ENCODE measurements at places on chromosomes 3 and 15.
A peak's percentile ranks its signal among the peaks of the same experiment; 100 is the strongest.

- DNase-seq = no peak
Measured at GRCh38 chr3:81446806-81447205, 314.6 kb downstream of the GBE1 start.

GRCh38 chr3:61927332-61927731, 366.0 kb downstream of the PTPRG start:
- DNase-seq = no peak

- DNase-seq = no peak
Measured at GRCh38 chr3:3196148-3196861, 16.8 kb upstream of the CRBN start.

- DNase-seq = no peak
Measured at GRCh38 chr3:113070072-113070640, 79.4 kb downstream of the GTPBP8 start.

- DNase-seq = no peak
Measured at GRCh38 chr3:159816512-159816911, 172.1 kb upstream of the IL12A start.

- DNase-seq = peak; percentile 91
Measured at GRCh38 chr3:128993461-128994172, at the start of gene CFAP92. Gene CFAP92, minus strand, starts transcription at chr3:128994076. Its CDS starts 772 bp downstream, at chr3:128993304.

GRCh38 chr15:96629511-96629910, 299.0 kb downstream of the NR2F2 start:
- no peak for DNase-seq

DNA sequence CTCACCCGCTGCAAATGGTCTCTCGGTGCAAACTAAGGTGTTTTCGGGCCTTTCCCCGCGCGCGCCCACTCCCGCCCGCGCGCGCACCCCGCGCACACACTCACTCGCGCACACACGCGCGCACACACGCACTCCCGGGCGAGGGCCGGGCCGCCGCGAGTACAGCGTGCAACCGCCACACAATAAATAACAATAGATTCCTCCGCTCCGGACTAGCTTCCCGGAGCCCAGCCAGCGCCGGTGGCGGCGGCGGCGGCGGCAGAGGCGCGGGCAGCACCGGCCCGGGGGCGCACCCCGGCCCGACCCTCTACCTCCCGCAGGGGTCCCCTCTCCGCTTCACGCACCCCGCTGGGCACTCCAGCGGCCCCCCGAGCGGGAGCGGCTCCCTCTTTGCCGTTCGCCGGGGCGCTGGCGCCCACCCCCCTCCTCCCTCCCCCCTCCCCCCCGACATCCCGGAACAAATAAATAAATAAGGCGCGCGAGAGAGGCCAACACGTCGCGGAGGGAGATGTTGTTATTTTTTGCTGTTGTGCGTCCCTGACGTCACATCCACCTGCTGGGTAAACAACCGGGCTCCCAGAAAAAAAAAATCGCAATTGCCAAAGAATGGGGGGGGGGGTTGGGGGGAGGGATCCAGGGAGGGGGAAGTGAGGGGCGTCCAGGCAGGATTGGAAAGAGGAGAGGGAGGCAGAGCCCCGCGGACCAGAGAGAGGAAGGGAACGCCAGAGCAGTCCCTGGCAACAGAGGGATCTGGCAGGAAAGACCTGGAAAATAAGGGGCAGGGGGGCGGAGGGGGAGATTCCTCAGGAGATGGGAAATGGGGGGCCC, at the start of gene FOXP1:
Gene FOXP1 (minus strand): TSS at position 163 of the 828 bp plus-strand sequence. CDS start 385,347 bp downstream, outside the sequence.
- peak; percentile 79 for DNase-seq

DNA sequence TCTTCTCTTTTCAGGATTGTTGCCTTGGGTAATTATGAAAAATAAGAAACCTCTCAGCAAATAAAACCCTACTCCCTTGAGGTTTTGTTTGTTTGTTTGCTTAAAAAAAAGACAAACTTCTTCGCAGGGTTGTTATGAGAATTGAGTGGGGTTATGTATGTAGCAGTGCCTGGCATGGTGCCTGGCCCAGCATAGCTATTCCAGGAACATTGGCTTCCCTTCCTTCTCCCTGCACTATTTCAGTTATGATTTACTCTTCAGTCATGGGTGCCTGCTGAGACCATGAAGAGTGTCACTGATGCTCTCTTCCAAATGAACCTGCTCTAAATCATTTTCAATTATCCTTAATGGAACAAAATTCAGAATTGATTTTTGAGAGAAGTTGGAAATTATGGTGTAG, 283.5 kb upstream of the ROPN1 start:
- DNase-seq = no peak

DNA sequence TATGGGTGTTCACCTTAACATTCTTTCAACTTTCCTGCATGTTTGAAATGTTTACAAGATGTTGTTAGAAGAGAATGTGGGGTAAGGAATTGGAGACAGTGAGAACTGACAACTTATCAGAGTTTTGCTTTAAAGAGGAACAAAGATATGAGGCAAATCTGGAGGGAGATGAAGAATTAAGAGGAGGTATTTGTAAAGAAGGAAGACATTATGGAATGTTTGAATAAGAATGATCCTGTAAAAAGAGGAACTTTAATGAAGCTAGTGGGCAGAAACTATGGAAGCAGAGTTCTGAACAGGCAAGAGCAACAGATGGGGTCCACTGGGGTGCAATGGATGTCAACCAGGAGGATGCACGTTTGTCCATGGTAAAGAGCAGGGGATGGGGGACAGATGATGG, 27.7 kb downstream of the PLD1 start:
- no peak for DNase-seq

DNA sequence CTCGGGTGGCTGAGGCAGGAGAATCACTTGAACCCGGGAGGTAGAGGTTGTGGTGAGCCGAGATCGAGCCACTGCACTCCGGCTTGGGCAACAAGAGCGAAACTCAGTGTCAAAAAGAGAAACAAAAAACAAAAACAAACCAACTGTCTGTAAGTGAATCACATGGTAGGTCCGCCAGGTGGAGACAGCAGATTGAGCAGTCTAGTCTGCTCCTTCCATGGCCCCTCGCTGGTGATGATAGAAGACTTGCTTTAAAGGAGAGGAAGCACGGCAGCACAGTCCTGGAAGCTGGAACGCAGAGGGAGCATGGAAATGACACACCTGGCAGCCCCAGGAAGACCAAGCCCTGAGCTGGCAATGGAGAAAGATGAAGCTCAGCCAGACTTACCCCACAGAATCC, 31.4 kb upstream of the MGLL start:
- DNase-seq = no peak

- no peak for DNase-seq
Measured at GRCh38 chr3:122148941-122149627, 34.4 kb upstream of the CASR start.

DNA sequence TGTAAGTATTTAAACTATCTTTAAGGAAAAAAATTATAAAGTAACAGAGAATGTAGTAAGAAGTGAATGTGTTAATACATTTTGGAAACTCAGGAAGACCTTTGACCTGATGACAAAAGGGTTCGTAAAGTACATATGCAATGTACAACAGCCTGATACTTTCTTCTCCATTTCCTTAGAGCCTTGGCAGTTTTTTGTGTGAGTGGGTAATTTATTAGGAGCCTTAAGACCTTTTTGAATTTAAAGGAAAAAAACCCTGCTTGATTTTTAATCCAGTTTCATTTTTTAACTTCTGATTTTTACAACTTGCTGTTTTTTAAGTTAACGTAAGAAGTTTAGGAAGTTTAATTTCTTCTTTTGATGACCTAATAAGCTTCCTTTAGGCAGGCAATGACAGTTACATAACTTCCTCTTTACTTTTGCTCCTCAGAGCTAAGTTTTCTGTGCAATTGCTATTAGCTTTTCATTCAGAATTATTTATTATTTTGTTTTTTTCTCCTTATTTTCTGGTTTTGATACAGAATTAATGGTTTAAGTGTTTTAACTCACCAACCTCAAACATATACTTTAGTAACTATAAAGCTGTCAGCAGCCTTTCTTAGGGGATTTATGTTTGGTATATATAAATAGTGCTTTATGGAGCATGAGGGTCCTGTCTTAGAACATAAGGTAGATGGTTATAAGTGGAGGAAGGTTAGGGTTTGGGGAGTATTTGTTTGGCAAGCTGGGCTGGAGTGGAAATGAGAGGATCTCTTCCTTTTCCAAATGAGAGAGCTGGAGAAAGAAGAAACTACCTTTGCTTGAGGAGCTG, 35.2 kb downstream of the ARMC8 start:
- DNase-seq = no peak
